ENCODE measurements at places on chromosomes 5 and 9.

DNA sequence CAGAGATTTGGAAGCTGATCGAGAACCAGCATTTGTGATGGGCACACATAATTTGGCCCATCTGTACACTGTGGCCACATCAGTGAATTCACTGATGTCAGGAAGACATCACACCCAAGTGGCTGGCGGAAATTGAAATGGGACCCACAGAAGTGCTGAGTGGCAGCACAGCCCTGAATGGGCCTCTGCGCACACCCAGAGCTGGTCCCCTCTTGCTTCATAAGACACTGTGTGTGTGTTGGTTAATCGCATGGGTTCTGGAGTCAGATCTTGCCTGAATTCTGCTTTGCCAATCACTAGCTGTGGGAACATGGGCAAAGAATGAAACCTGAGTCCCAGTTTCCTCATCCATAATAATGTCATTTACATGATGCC is 72.2 kb downstream of the PCSK5 start:
- no peak for DNase-seq

DNA sequence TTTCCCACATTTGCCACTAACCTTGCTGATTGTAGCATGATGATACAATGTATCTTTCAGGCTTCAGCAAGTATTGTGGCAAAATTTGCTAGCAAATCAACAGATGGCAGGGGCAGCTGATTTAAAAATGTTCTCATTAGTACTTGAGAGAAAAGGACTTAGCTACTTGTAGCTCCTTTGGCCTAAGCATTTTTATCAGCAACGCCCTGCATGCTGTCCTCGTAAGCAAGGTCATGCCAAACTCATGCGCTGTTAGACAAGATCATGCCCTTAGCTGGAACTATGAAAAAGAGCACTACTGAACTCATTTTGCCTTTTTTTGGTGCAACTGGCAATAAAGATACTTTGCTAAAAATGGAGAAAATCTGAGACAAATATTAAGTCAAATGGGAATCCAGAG is 197.1 kb downstream of the ICE1 start:
- no peak for DNase-seq

GRCh38 chr5:2703615-2704014 is 47.9 kb downstream of the IRX2 start:
- peak; percentile 12 for DNase-seq

- no peak for DNase-seq
Observed at GRCh38 chr9:124254261-124254682, 3.5 kb upstream of the NEK6 start.

DNA sequence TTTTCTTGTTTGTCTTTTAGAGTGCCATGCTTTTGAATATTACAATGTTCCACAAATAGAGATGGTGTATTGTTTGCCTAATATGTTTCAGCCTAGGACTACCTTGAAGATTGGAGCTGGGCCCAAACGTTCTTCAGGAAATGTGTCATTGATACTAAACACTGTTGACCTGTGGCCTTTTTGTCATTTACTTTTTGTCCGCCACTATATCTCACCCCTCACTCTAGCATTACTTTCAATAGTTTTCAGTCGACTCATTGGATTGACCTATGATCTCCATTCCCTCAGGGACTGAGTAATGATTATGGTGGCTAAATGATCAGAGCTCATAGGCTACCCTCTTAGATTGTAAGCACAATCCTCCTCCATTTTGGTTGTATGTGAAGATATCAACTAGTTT is 115.8 kb downstream of the NUDT12 start:
- no peak for DNase-seq

DNA sequence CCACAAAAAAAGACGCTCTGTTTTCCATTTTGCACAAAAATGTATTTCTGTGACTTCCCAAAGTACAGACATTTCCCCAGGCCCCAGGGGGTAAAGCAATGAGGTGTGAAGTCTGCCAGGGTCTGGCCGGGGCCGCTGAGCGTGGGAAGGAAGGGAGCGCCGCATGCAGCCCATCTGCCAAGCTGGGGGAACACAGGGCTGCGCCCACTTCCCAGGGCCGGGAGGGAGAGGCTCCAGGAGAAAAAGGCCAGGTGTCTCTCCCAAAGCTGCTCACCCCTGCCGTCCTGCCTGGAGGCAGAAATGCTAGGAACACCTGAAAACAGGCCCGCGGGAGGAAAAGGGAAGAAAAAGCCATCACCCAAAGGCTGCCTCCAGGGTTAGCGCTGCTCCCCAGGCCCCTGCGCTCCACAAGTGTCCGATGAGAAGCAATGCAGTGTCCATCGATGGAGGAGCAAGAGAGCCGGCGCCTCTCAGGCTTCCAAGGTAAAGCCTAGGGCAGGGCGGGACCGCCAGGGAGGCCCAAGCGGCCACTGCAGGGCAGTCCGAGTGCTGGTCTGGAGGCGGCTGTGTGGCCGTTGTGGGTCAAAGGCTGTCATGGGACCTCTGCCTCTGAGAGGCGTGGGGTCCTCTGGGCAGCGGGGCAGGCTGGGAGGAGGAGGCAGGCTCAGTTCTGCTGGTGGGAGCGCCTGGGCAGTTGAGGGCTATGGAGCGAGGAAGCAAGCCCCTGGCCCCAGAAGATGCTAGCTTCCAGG is 6.0 kb upstream of the ZDHHC12 start:
- no peak for DNase-seq

DNA sequence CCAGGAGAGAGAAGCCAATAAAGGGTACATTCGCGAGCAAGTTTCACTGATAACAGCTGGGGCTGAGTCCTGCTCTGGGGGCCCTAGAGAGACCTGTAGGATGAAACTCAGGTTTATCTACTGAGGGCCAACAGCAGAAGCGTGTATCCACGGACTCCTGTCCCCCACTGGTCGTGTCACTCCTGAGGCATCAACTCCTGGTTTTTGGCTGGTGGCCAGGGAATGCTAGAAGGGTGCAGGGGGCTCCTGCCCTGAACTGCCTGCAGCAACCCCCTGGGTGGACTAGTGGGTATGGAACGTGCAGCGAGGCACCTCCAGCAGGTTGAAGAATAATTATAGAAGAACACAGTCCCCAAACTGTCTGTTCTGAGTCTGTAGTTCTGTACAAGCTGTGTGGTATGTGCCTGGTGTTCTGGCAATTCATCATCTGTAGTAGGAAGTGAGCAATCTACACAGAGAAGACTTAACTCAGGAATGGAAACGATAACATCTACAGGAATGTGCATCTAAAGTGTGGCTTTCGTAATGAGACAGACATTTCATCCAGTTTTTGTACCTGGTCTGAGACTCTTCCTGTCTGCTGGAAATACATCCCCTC is 64.5 kb upstream of the GNA14 start:
- no peak for DNase-seq

- no peak for DNase-seq
Observed at GRCh38 chr5:96292582-96293247, 140.3 kb downstream of the PCSK1 start.

- DNase-seq, result no peak
Observed at GRCh38 chr5:20105915-20106314, 117.9 kb upstream of the CDH18 start.

DNA sequence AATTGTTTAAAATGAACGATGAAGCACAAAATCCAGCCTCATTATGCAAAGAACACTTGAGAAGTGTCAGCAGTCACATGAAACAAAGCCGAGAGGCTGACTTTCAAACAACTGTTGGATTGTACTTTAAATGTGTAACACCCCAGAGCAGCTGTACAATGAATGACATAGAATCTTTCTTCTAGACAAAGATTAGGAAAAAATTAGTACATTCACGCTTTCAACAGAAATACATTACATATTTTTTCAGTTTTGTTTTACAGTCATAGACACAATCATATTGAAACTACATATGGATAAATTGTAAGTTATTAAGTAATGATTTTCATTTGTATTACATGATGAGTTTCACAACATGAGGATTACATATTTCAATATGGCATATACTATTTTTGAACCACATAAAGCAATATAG is 10.6 kb upstream of the AGXT2 start:
- DNase-seq, result no peak

DNA sequence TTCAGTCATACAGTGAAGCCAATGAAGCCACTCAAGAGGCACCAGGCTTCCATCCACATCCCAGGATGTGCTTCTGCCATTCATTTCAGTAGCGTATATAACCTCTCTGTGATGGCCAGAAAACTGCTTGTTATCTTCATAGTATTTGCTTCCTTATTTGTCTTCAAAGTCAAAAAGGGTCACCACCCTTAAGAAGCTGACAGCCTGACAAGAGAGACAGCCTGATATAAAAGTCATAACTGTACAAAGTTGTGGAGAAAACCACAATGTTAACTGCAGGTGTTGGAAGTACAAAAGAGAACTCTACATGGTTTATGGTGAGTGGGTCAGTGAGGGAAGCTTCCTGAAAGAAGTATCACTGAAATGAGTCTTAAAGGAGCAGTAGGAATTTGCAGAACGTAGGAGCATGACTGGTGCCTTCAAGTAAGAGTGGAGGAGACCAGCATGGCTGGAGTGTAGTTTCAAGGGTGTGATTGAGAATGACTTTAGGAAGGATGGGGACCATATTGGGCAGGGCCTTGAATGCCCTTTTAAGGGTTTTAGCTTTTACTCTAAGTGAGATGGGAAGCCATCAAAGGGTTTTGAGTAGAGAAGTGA is 33.7 kb downstream of the NIM1K start:
- no peak for DNase-seq

GRCh38 chr5:72337159-72337558 is 17.0 kb downstream of the PTCD2 start:
- no peak for DNase-seq

DNA sequence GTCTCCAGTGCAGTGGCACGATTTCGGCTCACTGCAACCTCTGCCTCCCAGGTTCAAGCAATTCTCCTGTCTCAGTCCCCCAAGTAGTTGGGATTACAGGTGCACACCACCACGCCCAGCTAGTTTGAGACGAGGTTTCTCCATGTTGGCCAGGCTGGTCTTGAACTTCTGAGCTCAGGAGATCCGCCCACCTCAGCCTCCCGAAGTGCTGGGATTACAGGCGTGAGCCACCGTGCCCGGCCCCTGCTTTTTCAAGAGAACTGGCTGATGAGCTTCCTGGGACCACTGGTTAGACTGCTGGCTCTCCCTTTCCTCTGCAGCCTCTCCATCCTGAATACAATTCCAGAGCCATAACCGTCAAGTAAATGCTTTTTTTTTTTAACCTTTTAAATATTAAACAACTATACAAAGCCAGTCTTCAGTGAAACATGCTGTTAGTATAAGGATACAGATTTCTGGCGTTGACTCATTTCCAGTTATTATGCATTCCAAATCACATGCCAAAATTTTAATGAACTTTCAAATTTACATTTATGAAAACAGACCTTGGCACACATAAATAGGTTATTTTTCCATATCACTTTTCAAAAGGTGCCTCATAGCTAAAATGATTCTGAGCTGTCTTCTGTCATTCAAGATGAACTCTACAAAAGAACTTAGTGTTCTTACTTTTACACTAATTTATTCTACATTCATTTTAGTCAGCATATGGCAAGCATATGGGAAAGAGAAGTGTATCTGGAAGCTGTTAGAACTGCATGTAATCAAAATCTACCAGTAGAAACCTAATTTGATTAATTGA is 116.0 kb downstream of the MLLT3 start:
- DNase-seq, result no peak

DNA sequence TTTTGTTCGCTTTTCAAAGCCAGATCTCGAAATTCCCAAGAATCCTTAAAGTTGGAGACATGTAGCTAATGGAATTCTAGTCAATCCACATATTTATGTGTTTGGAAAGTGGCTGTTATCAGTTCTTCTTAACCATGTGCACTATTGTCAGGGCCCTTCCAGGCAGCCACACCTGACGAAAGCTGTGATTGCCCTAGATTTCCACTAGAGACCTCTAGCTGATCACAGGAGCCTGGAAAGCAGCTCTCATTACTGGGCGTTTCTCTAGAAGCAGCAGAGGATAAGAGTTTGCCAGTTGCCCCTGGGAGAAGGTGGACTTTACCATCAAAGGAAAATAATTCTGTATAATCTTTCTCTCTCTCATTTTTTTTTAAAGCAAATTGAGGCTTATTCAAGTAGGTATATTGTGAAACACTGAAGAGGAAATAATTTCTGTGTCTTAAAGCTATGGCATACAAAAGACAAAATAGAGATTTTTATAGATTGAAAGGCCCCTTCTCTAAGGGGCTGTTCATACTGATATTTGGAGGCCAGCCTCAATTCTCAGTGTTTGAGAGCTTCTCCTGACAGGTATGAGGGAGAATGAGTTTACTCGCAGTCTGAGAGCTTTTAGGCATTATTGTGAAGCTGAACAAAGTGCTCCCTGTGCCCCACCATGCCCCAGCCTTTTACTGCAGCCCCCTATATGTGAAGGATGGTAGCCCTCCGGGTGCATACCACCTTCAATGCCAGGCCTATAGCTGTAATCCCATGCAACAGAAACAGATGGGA is 405.4 kb upstream of the ACTBL2 start:
- DNase-seq, result no peak

Measured in coronary artery (tissue), 2 donors.